ENCODE measurements at places on chromosomes 13 and 19.

GRCh38 chr13:20773194-20774080, at the start of gene EEF1AKMT1:
Gene EEF1AKMT1 (minus strand): TSS chr13:20773961. CDS start chr13:20757598, 16,363 bp downstream.
- DNase-seq = peak; percentile 90

DNA sequence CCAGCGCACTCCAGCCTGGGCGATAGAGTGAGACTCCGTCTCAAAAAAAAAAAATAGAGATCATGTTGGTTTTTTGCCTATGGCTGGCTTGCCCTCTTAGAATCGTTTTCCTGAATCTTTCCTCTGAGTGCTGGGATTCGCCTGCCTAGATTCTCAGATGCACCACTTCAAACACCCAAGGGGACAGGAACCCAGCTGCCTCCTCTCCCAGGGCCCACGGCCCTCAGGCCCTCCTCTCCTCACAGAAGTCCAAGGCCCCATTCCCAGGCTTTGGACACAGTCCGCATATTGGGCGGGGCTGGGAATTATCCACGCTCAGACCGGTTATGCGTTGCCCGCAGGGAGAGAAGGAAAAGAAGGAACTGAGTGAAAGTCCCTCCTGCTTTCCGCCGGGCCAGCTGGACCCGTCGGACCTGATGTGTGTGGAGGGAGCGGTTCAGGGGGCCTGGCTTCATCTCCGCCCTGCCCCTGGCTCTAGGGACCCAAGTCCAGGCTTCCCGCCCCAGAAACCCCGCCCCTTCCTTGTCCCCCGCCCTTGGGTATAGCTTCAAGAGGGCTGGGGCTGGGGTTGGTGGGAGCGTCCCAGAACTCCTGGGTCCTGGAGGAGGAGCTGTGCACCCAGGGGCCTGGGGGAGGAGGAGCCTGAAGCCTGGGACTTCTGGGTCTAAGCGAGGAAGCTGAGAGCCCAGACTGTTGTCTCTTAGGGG, 5.8 kb downstream of the PPFIA3 start:
- no peak for DNase-seq

- DNase-seq = no peak
These were observed 518 bp upstream of the PLPP2 start for GRCh38 chr19:291561-292280.

GRCh38 chr19:55240713-55241020, 12.1 kb upstream of the TMEM86B start:
- no peak for DNase-seq

DNA sequence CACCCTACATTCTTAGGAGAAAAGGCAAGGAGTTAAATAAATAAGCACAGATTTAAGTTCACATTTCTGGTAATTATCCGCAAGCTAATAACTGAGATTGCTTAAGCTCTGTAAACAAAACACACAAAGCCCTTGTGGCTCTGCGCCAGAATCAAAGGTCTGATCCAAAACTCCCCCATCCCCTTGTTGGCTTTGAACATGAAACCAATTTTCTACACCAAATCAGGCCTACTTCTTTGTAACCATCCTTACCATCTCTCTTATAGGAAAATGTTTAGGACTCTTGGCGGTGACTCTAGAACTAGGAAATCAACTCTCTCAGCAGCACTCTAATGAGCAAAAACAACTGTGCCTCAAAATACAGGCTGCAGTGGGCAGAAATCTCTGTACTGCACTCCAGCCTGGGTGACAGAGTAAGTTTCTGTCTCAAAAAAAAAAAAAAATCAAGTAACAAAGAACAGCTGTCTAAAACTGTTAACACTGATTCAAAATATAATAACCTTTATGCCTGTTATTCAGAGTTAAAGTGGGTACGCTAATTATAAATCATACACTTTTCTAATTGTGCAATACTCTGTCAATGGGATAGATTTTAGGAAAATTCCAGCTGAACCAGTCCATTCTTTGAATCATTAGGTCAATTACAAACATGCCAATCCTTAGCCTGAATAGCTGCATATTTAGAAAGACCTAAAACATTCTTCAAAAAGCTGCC, 25.8 kb downstream of the ABCC4 start:
- no peak for DNase-seq

- DNase-seq = no peak
These were observed 9.3 kb downstream of the MED16 start for GRCh38 chr19:883661-884211.

DNA sequence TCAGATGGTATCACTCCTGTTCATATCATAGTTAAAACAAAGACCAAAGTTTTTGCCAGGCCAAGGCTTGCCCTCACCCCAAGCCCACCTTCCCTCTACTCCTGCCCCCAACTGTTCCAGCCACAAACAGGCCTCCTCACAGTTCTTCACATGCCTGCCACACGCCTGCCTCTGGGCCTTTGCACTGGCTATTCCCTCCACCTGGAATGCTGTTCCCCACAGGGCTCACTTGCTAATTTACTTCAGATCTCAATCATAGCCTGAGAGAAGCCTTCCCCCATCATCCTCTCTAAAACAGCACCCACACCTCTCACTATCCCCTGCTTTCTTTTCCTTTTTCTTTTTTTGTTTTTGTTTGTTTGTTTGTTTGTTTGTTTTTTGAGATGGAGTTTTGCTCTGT, 4.9 kb upstream of the AXL start:
- DNase-seq = no peak

- no peak for DNase-seq
These were observed 20.3 kb downstream of the RFXAP start for GRCh38 chr13:36839281-36839680.

DNA sequence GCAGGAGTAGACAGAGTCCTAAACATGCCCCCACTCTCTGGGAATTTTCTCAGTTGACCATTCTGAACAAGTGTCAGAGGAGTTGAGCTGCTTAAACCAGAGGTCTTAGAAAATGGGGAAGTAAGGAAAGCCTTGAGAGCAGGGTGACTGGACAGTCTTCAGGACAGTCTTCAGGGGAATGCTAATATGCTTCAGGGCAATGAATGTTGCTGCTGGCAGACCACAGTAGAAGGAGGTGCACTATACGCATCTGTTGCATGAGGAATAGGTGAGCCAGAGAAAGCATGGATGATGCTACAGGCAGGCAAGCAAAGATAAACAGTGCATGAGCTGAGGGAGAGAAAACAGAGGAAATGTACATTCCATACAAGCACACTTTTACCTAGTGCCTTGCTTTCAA, 196.6 kb upstream of the GPR12 start:
- DNase-seq = no peak

DNA sequence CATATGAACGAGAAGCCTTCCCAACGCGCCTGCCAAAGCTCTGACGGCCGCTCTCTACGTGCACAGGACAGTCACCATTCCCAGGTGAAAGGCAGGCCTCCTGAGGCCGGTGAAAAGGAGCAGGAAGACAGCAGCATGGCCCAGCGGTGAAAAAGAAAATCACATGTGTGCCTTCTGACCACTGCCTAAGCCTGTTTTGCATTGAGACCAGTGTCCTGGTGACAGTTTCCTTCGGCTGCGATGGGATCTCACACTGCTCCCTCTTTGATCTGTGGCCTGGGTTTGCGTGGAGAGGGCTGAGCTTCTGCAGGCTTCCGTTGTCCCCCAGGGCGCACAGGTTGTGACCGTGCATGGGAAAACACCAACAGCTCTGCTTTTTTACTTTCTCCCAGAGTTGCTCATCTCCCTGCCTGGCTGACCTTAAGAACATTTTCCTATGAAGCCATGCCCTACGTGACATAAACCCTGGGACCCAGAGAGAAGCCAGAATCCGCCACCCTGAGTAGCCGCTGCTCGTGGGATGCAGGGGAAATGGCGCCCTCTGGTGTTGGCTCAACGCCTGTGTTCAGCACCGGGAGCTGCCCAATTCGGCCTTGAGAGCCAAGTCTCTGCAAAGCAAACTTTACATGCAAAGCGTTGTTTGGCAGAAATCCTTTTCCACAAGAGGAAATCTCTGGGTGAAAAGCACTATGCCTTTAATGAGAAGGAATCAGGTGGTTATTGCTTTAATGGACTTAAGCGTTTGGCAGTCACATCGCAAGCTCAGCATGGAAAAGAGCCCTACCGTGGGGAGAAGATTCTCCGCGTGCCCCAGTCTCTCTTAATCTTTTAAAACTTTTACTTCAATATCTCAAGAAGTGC, 112.2 kb upstream of the GPR12 start:
- peak; percentile 10 for DNase-seq

GRCh38 chr19:31436121-31436776, 87.0 kb upstream of the TSHZ3 start:
- DNase-seq = no peak

DNA sequence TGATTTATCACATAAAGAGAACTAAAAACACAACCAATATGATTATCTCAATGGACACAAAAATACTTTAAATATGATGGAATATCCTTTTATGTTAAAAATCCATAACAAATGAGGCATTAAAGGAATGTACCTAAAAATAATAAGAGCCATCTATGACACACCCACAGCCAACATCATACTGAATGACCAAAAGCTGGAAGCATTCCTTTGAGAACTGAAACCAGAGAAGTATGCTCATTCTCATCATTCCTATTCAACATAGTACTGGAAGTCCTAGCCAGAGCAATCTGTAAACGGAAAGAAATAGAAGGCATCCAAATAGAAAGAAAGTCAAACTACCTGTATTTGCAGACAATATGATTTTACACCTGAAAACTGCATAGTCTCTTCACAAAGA, 671.0 kb downstream of the SLITRK1 start:
- DNase-seq = no peak
